Ascending aorta (tissue), 2 donors: ENCODE measurements at places on chromosomes 7 and 10. TPM values are rescaled to one million over a fixed set of nuclear protein-coding genes. Genes with fewer than 3 reads are reported as not detected.

- no peaks in the 10 kb centered on the region for H3K27me3 ChIP-seq
- no peak overlapping the region for H3K4me3 ChIP-seq
- H3K4me1 ChIP-seq, result no peaks in the 10 kb centered on the region
- no peaks in the 10 kb centered on the region for H3K36me3 ChIP-seq
- H3K27ac ChIP-seq, result no peak overlapping the region
Observed at GRCh38 chr7:157910446-157910845, 573.6 kb downstream of the DNAJB6 start.

- no peak overlapping the region for H3K4me3 ChIP-seq
- H3K36me3 ChIP-seq, result no peaks in the 10 kb centered on the region
- H3K4me1 ChIP-seq, result no peaks in the 10 kb centered on the region
- H3K27ac ChIP-seq, result no peak overlapping the region
- DNase-seq, result no peak
Observed at GRCh38 chr7:133751079-133751478, 376.1 kb upstream of the LRGUK start.

The KAZALD1 gene
- total RNA-seq, result 5.7 TPM

The OR2A5 gene
- not detected for total RNA-seq

DNA sequence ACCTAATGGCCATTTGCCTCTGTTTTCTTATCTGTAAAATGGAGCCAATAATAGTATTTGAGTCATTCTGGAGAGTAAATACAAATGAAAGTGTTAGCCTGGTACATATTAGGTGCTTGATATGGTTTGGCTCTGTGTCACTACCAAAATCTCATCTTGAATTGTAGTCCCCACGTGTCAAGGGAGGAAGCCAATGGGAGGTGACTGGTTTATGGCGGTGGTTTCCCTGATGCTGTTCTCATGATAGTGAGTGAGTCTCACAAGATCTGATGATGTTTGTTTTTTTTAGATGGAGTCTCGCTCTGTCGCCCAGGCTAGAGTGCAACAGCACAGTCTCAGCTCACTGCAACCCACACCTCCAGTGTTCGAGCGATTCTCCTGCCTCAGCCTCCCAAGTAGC lies 194.0 kb upstream of the SEMA3E start:
- H3K4me3 ChIP-seq, result no peak overlapping the region
- DNase-seq, result no peak
- no peaks in the 10 kb centered on the region for H3K36me3 ChIP-seq
- no peak overlapping the region for H3K27ac ChIP-seq

DNA sequence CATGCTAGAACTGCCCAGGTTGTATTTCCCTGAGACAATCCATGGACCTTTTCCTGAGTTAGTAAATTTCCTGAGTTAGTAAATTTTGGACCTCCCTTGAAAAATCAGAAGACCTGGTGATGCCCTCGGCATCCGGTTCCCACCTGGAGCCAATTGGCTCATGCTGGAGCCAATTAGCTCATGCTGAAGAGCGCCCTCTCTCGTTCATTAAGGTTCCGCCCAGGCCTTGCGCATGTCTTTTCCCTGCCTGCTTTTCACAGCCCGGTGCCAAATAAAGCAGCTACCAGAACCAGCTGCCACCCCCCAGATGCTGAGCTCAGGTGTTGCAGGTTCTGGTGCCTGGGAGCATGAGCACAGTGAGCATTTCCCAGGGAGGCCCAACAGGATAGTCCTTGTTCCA lies 96.2 kb downstream of the APBB1IP start:
- H3K27me3 ChIP-seq, result no peaks in the 10 kb centered on the region
- no peaks in the 10 kb centered on the region for H3K4me1 ChIP-seq
- H3K36me3 ChIP-seq, result no peaks in the 10 kb centered on the region
- no peak overlapping the region for H3K27ac ChIP-seq

GRCh38 chr10:6255548-6256061 lies 52.9 kb downstream of the PFKFB3 start:
- H3K4me1 ChIP-seq, result no peaks in the 10 kb centered on the region
- no peak overlapping the region for H3K27ac ChIP-seq
- H3K36me3 ChIP-seq, result peaks cover 15% of the 10 kb centered on the region

DNA sequence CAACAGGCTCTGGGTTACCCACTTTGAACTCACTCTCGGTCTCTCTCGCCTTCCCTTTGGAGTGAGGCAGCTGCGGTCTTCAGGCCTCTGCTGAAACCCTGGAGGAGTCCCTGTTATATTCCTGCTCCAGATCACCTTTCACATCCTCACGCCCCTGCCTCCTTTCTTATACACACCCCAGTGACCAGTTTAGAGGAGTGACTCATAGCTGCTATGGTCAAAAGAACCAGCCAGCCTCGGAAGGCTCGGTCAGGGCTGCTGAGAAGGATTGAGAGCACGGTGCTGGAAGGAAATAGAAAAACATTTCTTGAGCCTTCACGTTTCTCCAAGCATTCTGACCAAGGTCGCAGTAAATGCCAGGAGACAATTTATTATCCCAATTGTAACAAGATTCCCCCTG lies 28.3 kb upstream of the SVOPL start:
- H3K36me3 ChIP-seq, result no peaks in the 10 kb centered on the region
- H3K4me3 ChIP-seq, result no peak overlapping the region
- no peak for DNase-seq

GRCh38 chr7:69608878-69609277 lies 10.6 kb downstream of the AUTS2 start:
- H3K4me3 ChIP-seq, result no peak overlapping the region
- no peaks in the 10 kb centered on the region for H3K27me3 ChIP-seq
- H3K27ac ChIP-seq, result no peak overlapping the region
- H3K4me1 ChIP-seq, result no peaks in the 10 kb centered on the region
- DNase-seq, result no peak
- H3K36me3 ChIP-seq, result no peaks in the 10 kb centered on the region

The USP54 gene
- total RNA-seq, result 172 TPM

The COL13A1 gene
- total RNA-seq, result 8.0 TPM
